ENCODE measurements at places on chromosomes 6 and 20. TPM values are rescaled to one million over a fixed set of nuclear protein-coding genes. Genes with fewer than 3 reads are reported as not detected.

Gene RALGAPA2
- total RNA-seq = 2.0 TPM

Gene CST7
- not detected for total RNA-seq

Gene DNMT3B
- total RNA-seq = 4.0 TPM

Gene ME1
- total RNA-seq = 37.5 TPM

Gene CST1
- total RNA-seq = 1.1 TPM

Gene VSTM2L
- total RNA-seq = 19.8 TPM

Gene MUC21
- not detected for total RNA-seq

Gene RAMACL
- total RNA-seq = 0.09 TPM

Gene EEF1A2
- 155 TPM for total RNA-seq

Gene PRICKLE4
- total RNA-seq = 0.63 TPM

Gene IL20RA
- total RNA-seq = 0.07 TPM

Gene TRIM40
- total RNA-seq = not detected

Gene PLN
- total RNA-seq = not detected

Gene SNAI1
- 7.4 TPM for total RNA-seq

Gene BYSL
- total RNA-seq = 36.6 TPM

Gene BMP2
- 0.33 TPM for total RNA-seq

Gene PXT1
- total RNA-seq = not detected

Gene FLRT3
- total RNA-seq = 2.6 TPM

Gene HLA-DRB1
- total RNA-seq = not detected

Gene TRPC4AP
- 50.4 TPM for total RNA-seq

Gene THBD
- 110 TPM for total RNA-seq

Gene PGBD1
- 4.1 TPM for total RNA-seq

Gene DPPA5
- total RNA-seq = not detected

Gene LIME1
- total RNA-seq = 2.9 TPM

Gene BNIP5
- total RNA-seq = 0.04 TPM

Gene MPIG6B
- total RNA-seq = not detected

Gene ATAT1
- 6.2 TPM for total RNA-seq

Gene STMND1
- total RNA-seq = not detected

Gene SCRT2
- 0.04 TPM for total RNA-seq

Gene WFDC10B
- not detected for total RNA-seq

Gene TPBG
- total RNA-seq = 30.0 TPM

Gene HCK
- 0.06 TPM for total RNA-seq

Gene ZC2HC1B
- not detected for total RNA-seq

Gene XKR7
- total RNA-seq = not detected

Gene CD24
- total RNA-seq = 374 TPM

Gene FNDC11
- total RNA-seq = 0.14 TPM

Gene LST1
- not detected for total RNA-seq

Gene NRSN1
- total RNA-seq = not detected

Gene IL17A
- not detected for total RNA-seq

Gene SLC35D3
- 0.07 TPM for total RNA-seq

Gene BPIFB1
- not detected for total RNA-seq

Gene PRRT1
- total RNA-seq = 0.66 TPM

Gene HLA-DRB5
- not detected for total RNA-seq

Gene MOXD1
- 1.5 TPM for total RNA-seq

Gene TNFRSF6B
- 0.78 TPM for total RNA-seq

Gene SYCP2
- 0.29 TPM for total RNA-seq

Gene RNF8
- 27.3 TPM for total RNA-seq

Gene MATN4
- total RNA-seq = 0.07 TPM

Gene ADGRF5
- not detected for total RNA-seq

Gene NHSL1
- 3.8 TPM for total RNA-seq

Measured in A549 treated with dexamethasone at 1 μM for 4 hours (cell line).